ENCODE measurements at places on chromosomes 5 and 9. TPM values are rescaled to one million over a fixed set of nuclear protein-coding genes. Genes with fewer than 3 reads are reported as not detected.

The SHOC1 gene
- 0.46 TPM for total RNA-seq

The SAPCD2 gene
- total RNA-seq: 2.9 TPM

The PCDHGA2 gene
- total RNA-seq: 0.69 TPM

The FBN2 gene
- 32.7 TPM for total RNA-seq

The HRH2 gene
- 0.73 TPM for total RNA-seq

The GFPT2 gene
- total RNA-seq: 3.3 TPM

The GGTA1 gene
- not detected for total RNA-seq

The IL7R gene
- 1.7 TPM for total RNA-seq

The CMBL gene
- 6.5 TPM for total RNA-seq

The TAS2R1 gene
- not detected for total RNA-seq

The PLAA gene
- total RNA-seq: 43.3 TPM

The EIF4E1B gene
- not detected for total RNA-seq

The FAM219A gene
- total RNA-seq: 18.2 TPM

The DDX4 gene
- not detected for total RNA-seq

The PNPLA7 gene
- 0.69 TPM for total RNA-seq

The STC2 gene
- not detected for total RNA-seq

The FUT7 gene
- total RNA-seq: not detected

The ARHGEF37 gene
- total RNA-seq: 6.2 TPM

The EDIL3 gene
- 0.93 TPM for total RNA-seq

The PPWD1 gene
- 26.9 TPM for total RNA-seq

The FAM81B gene
- total RNA-seq: not detected

The TAF1L gene
- under 0.01 TPM for total RNA-seq

The NUTM2G gene
- total RNA-seq: not detected

The PTGR1 gene
- total RNA-seq: 52.0 TPM

The GARIN3 gene
- not detected for total RNA-seq

The IL4 gene
- not detected for total RNA-seq

The PCDHB16 gene
- not detected for total RNA-seq

The LRRC14B gene
- total RNA-seq: not detected
